ENCODE measurements at places on chromosomes 12 and 14.
A peak's percentile ranks its signal among the peaks of the same experiment; 100 is the strongest.

DNA sequence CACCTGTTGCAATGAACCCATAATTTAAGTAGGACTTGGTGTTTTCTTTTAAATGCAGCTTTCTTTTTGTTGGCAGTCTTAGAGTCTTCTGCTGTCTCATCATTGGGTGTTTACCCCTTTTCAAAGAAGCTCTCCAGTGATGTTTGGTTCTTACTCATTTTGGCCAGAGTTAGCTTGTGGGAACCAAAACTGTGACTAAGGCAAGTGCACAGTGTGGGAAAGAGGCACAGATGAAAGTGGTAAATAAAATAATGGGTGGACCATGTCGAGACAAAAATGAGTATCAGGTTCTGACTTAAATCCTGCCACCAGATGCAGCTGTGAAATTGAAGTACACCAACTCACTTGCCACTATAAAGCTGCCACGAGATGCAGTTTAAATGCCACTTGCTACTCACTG lies 615.4 kb upstream of the MIS18BP1 start:
- DNase-seq = no peak

- peak; percentile 8 for DNase-seq
These were observed 10.2 kb downstream of the CD69 start for GRCh38 chr12:9750276-9751203.

- DNase-seq = no peak
These were observed 1314.6 kb downstream of the TMEM121 start for GRCh38 chr14:106840991-106841390.

- DNase-seq = no peak
These were observed 25.9 kb downstream of the PKP2 start for GRCh38 chr12:32870716-32871115.

DNA sequence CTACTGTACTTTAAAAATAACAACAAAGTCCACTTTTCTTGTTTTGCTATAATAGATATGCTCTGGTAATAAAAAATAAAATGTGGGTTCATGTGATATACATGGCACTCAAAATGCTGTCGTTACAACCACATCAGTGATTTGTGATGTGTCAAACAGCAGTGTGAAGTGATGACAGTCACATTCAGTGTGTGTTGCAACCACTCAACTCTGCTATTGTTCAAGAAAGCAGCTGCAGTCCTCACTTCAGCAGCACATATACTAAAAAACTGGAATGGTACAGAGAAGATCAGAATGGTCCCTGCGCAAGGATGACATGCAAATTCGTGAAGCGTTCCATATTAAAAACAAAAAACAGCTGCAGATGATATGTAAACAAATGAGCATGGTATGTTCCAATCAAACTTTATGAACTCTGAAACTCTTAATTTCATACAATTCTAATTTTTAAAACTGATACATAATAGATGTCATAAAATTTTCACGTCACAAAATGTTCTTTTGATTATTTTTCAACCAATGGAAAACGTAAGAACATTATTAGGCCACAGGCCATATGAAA lies 6.7 kb downstream of the TRMT5 start:
- no peak for DNase-seq

- no peak for DNase-seq
These were observed 4.8 kb downstream of the ARHGAP5 start for GRCh38 chr14:32081901-32082300.

- DNase-seq = peak; percentile 39
These were observed 22.6 kb downstream of the PRKCH start for GRCh38 chr14:61343991-61344405.

- DNase-seq = no peak
These were observed 14.9 kb upstream of the GPR132 start for GRCh38 chr14:105080161-105080560.

GRCh38 chr14:55122440-55122986 lies 6.5 kb upstream of the LGALS3 start:
- DNase-seq = no peak
